ENCODE measurements at places on chromosomes 1 and 21.

GRCh38 chr1:109513110-109513710, 3.7 kb upstream of the AMIGO1 start:
- DNase-seq = no peak

DNA sequence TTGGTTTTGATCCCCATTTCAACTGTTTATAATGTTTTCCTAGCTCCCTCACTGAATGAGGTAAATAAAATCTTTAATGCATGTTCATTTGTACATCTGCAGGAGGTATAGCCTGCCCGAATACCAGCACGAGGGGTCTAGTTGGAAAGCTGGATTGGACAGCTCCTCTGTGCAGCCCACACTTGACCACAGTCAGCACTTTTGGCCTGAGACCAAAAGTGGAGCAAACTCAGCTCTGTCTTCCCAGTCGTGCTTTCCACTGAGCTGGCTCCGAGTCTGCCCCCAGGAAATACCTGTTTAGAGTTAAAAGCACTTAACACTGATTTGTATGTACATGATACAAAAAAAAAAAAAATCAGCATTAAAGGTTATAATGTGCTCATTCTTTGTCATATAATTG, 224.4 kb downstream of the DSCAM start:
- no peak for DNase-seq

DNA sequence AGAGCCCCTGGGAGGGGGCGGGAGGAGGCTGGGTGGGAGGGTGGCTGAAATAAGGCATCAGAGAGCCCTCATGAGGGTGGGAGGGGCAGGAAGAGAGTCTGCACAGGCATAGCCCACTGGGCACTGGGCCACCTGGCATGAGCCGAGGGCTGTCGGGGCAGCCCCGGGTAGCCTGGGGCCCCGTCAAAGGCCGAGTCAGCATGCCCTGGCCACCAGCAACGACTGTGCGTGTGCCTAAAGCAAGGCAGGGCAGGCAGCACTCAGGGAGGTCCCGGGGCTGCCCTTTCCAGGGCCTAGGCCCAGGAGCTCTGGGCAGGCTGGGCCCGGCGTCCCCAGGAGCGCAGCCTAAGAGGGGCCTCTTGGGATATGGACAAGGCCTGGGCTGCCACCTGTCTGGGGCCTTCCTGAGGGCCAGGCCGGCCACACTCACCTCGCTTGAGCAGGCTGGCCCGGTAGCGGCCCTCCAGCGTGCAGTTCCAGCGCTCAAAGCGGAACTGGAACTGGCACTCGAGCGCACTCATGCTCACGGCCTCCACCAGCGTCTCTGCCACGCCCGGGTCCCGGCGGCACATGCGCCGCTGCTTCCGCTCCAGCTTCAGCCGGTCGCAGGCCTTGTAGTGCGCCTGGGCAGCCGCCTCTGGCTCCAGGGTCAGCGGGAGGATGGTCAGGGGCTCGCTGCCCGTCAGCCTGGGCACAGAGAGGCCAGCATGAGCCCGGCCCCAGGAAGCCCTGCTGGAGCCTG, 22.7 kb downstream of the WNT9A start:
- no peak for DNase-seq

DNA sequence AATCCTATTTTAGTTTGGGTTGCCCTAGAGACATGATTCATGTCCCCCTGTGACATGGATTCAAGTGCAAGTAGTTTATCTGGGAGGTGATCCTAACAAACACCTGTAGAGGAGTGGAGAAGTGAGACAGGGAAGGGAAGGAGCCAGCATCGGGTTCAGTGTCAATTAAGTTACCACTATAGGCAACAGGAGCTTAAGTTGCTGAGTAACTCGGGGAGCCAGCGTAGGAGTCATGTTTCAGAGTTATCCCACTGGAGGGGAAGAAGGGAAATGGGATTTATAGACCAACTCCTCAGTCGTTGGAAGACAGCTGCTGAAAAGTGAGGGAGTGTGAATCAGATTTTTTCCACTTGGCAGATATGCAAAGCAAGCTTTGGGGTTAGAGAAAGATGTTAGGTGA, 54.9 kb downstream of the SLC30A7 start:
- no peak for DNase-seq

DNA sequence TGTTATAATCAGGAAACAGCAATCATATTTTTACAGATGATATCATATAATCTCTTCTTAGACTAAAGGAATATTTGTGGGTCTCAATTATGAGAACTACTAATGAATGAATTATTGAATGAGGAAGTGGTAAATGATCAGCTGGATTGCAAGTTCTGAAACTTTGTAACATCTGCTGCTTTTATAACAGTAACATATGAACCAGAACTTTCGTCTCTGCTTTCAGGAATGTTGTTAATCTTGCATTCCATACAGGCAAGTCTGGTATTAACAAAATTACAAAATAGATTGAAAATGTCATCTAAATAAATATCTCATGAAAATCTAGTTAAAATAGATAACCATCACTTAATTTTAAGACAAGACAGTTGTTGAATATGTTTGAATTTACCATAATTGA, 110.5 kb upstream of the COL11A1 start:
- DNase-seq = no peak

- no peak for DNase-seq
Observed at GRCh38 chr1:221840511-221841243, 98.8 kb upstream of the DUSP10 start.

DNA sequence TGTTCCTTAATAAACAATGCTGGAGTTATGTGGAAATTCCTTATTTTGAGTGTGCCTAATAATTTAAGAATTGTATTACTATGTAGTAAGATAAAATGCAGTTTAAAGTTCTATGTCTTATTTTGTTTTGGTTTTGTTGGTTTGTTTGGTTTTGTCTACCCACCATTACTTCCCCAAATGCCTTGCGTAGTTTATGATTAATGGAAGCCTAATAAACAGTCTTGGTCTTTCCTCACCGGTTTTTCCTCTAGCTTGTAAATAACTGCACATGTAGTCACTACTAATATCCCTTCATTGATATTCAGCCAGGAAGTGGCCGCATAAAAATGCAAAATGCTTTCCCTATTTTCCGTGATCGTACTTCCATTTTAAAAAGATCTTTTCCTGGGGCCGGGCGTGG, 2.9 kb downstream of the SDCCAG8 start:
- DNase-seq = no peak

- no peak for DNase-seq
Observed at GRCh38 chr1:110462964-110463363, 12.0 kb downstream of the PROK1 start.

GRCh38 chr1:233122779-233123178, 172.4 kb downstream of the NTPCR start:
- DNase-seq = no peak

DNA sequence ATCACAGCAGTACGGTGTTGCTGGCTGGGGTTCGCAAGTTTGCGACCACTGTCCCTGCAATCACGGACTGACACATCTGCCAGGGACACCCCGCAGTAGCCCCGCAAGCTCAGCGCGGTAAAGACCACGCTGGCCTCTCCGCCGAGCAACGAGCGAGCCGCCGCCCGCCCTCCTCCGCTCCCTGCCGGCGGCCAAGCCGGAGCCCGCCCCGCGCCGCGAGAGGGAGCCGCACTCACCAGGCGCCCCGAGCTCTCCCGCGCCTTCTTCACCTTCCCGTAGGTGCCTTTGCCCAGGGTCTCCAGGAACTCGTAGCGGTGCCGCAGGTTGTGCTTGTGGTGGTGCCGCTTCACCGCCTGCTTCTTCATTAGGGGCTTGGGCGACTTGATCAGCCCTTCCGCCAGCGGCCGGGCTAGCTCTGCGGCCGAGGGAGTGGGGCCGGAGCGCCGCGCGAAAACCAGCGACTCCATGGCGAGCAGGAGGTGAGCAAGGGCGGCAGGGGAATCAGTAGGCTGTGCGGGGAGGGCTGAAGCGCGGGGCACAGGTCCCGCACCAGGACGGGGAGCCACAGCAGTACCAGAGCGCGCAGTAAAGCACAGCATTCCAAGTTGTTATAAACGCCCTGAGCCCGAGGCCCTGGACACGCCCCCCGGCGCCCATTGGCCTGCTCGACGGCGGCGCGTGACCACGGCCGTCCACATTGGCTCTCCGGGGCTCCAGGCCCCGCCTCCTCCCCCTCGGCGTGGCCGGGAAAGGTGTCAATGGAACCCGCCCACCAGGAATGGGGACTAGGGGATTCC, at the start of gene NUAK2:
TSS of gene NUAK2 (minus strand) at position 584 of the 797 bp plus-strand sequence. CDS start at position 467, 117 bp downstream.
- peak; percentile 91 for DNase-seq

DNA sequence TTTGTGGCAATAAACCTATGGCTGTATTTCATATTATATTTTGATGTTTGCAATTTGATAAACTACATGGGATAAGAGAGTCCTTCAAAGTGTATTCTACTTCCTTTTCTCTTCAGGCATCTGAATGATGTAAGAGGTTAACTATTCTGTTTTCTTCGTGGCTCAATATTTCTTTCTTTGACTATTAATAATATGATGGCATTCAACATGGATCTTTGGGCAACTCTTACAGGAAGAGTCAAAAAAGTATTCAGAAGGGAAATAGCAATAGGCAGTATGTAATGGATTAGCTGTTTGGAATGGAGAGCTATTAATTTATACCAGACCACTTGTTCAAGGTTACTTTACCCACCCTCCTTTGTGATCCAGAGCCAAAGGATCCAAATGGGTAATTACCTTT, 74.4 kb downstream of the HMCN1 start:
- no peak for DNase-seq

- DNase-seq = peak; percentile 34
Observed at GRCh38 chr21:25640202-25640942, 1.3 kb downstream of the JAM2 start.

GRCh38 chr21:43006874-43007208, 32.5 kb downstream of the PKNOX1 start:
- no peak for DNase-seq

- no peak for DNase-seq
Observed at GRCh38 chr1:163361123-163361934, 39.6 kb downstream of the NUF2 start.

DNA sequence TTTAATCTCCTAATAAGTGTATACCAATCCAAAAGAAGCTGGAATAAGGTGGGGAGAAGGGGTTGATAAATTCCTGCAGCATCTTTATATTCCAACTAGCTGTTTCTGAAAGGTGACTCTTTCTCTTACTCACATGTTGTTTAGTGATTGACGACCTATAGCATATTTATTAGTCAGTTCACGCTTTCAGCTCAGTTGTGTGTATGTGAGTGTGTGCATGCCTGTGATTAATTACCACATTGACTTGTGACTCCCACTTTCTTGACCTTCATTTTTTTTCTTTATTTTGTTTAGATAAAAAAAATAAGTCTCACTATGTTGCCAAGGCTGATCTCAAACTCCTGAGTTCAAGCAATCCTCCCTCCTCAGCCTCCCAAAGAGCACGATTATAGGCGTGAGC, 44.4 kb downstream of the ATP2B4 start:
- DNase-seq = no peak

GRCh38 chr1:121483961-121484424, 299.2 kb downstream of the SRGAP2C start:
- no peak for DNase-seq

All from heart right ventricle (tissue), 16 donors.